ENCODE measurements at places on chromosomes 12 and 14. TPM values are rescaled to one million over a fixed set of nuclear protein-coding genes. Genes with fewer than 3 reads are reported as not detected.
A peak's percentile ranks its signal among the peaks of the same experiment; 100 is the strongest.

GRIN2B gene
- total RNA-seq, result 1.0 TPM

EML5 gene
- 1.3 TPM for total RNA-seq

LMNTD1 gene
- total RNA-seq, result not detected

AQP6 gene
- 0.21 TPM for total RNA-seq

ERBB3 gene
- 144 TPM for total RNA-seq

SNAPC1 gene
- 5.9 TPM for total RNA-seq

NRXN3 gene
- 2.5 TPM for total RNA-seq

TAS2R20 gene
- total RNA-seq, result 1.1 TPM

- H3K4me3 ChIP-seq, result no peak overlapping the region
- H3K36me3 ChIP-seq, result no peaks in the 10 kb centered on the region
- DNase-seq, result no peak
- no peaks in the 10 kb centered on the region for H3K27me3 ChIP-seq
Measured at GRCh38 chr14:93099196-93099595, 16.5 kb downstream of the ITPK1 start.

- no peaks in the 10 kb centered on the region for H3K27me3 ChIP-seq
- no peaks in the 10 kb centered on the region for H3K36me3 ChIP-seq
- H3K27ac ChIP-seq, result no peak overlapping the region
- H3K4me1 ChIP-seq, result no peaks in the 10 kb centered on the region
Measured at GRCh38 chr14:92425101-92425500, 88.5 kb upstream of the RIN3 start.

GRCh38 chr12:126083926-126084325 lies 1018.7 kb downstream of the AACS start:
- DNase-seq, result no peak
- H3K36me3 ChIP-seq, result peaks cover 4% of the 10 kb centered on the region
- no peak overlapping the region for H3K27ac ChIP-seq
- no peaks in the 10 kb centered on the region for H3K4me1 ChIP-seq

GRCh38 chr12:49832836-49833421 lies 4.7 kb upstream of the NCKAP5L start:
- no peaks in the 10 kb centered on the region for H3K36me3 ChIP-seq
- DNase-seq, result no peak
- H3K4me3 ChIP-seq, result no peak overlapping the region
- H3K27ac ChIP-seq, result no peak overlapping the region

GRCh38 chr14:105388110-105388951 lies 10.0 kb upstream of the TEX22 start:
- H3K27me3 ChIP-seq, result no peaks in the 10 kb centered on the region
- H3K4me3 ChIP-seq, result no peak overlapping the region
- H3K27ac ChIP-seq, result no peak overlapping the region

- DNase-seq, result no peak
- H3K36me3 ChIP-seq, result no peaks in the 10 kb centered on the region
- no peak overlapping the region for H3K27ac ChIP-seq
- no peak overlapping the region for H3K4me3 ChIP-seq
- H3K4me1 ChIP-seq, result no peaks in the 10 kb centered on the region
Measured at GRCh38 chr12:88493636-88494035, 86.6 kb downstream of the KITLG start.

DNA sequence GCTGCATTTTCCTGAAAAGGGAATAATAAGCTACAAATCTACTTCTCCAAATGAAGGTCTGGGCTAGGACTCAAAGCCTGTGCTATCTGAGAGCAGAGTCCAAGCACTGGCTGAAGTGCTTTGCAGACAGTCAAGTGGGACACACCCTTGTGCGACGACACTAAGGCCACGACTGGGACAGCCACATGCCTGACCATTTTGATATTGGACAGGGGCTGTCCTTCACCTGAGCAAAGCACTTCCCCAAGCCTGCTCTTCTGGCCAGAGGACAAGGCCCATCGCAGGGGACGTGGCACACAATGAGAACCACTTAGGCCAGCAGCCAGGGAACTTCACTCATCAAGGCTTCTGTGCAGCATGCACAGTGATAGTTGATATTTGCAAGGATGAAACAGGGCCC lies 71.4 kb downstream of the RBM19 start:
- H3K27me3 ChIP-seq, result no peaks in the 10 kb centered on the region
- H3K27ac ChIP-seq, result no peak overlapping the region

- no peaks in the 10 kb centered on the region for H3K36me3 ChIP-seq
- no peak for DNase-seq
- no peaks in the 10 kb centered on the region for H3K4me1 ChIP-seq
- H3K27ac ChIP-seq, result no peak overlapping the region
- H3K4me3 ChIP-seq, result no peak overlapping the region
- no peaks in the 10 kb centered on the region for H3K27me3 ChIP-seq
Measured at GRCh38 chr12:80846952-80847351, 90.8 kb downstream of the LIN7A start.

- no peak for DNase-seq
- H3K4me3 ChIP-seq, result no peak overlapping the region
- H3K27me3 ChIP-seq, result peaks cover 3% of the 10 kb centered on the region
Measured at GRCh38 chr12:128612150-128612850, 211.5 kb downstream of the SLC15A4 start.

GRCh38 chr12:50642035-50642451 lies 121.9 kb upstream of the ATF1 start:
- no peaks in the 10 kb centered on the region for H3K27me3 ChIP-seq
- H3K4me1 ChIP-seq, result peaks cover 5% of the 10 kb centered on the region
- no peaks in the 10 kb centered on the region for H3K36me3 ChIP-seq
- H3K27ac ChIP-seq, result no peak overlapping the region
- H3K4me3 ChIP-seq, result no peak overlapping the region

- no peaks in the 10 kb centered on the region for H3K4me1 ChIP-seq
- H3K27me3 ChIP-seq, result no peaks in the 10 kb centered on the region
- H3K27ac ChIP-seq, result no peak overlapping the region
- H3K36me3 ChIP-seq, result no peaks in the 10 kb centered on the region
- no peak overlapping the region for H3K4me3 ChIP-seq
- DNase-seq, result no peak
Measured at GRCh38 chr12:45669792-45670191, 59.7 kb upstream of the ARID2 start.

DNA sequence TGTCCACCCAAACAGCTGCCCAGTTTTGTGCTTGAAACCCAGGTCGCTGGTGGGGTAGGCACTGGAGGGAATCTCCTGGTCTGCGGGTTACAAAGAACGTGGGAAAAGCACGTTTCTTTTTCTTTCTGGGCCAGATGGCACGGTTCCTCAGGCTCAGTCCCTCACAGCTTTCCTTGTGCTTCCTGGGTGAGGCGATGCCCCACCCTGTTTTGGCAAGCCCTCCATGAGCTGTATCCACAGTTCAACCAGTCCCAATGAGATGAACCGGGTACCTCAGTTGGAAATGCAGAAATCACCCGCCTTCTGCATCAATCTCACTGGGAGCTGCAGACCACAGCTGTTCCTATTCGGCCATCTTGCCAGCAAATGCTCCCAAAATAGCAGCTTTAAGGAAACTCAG lies 51.4 kb upstream of the TMTC2 start:
- no peaks in the 10 kb centered on the region for H3K27me3 ChIP-seq
- H3K27ac ChIP-seq, result no peak overlapping the region
- peaks cover 6% of the 10 kb centered on the region for H3K36me3 ChIP-seq

GRCh38 chr14:85789506-85789905 lies 259.6 kb downstream of the FLRT2 start:
- no peaks in the 10 kb centered on the region for H3K27me3 ChIP-seq
- DNase-seq, result no peak
- H3K36me3 ChIP-seq, result no peaks in the 10 kb centered on the region
- peaks cover 20% of the 10 kb centered on the region for H3K4me1 ChIP-seq
- no peak overlapping the region for H3K27ac ChIP-seq

DNA sequence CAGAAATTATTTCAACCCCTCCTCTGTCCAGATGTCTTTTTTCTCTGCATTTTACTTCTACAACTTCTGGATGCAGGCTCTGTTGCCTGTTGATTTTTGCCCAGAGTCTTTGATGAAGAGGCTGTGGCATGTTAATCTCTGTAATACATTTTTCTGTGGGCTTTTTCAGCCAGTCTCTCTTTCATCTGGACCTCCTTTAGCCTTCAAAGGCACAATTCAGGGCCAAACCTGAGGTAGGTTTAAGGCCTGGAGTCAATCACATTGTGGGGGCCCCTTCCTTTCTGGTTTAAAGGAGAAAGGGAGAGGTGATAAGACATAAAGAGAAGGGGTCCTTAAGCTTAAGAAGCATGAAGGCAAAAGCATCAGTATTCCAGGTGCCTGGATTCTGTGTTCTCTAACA lies 553.7 kb downstream of the FLRT2 start:
- H3K27me3 ChIP-seq, result no peaks in the 10 kb centered on the region
- H3K4me3 ChIP-seq, result no peak overlapping the region
- no peak for DNase-seq

DNA sequence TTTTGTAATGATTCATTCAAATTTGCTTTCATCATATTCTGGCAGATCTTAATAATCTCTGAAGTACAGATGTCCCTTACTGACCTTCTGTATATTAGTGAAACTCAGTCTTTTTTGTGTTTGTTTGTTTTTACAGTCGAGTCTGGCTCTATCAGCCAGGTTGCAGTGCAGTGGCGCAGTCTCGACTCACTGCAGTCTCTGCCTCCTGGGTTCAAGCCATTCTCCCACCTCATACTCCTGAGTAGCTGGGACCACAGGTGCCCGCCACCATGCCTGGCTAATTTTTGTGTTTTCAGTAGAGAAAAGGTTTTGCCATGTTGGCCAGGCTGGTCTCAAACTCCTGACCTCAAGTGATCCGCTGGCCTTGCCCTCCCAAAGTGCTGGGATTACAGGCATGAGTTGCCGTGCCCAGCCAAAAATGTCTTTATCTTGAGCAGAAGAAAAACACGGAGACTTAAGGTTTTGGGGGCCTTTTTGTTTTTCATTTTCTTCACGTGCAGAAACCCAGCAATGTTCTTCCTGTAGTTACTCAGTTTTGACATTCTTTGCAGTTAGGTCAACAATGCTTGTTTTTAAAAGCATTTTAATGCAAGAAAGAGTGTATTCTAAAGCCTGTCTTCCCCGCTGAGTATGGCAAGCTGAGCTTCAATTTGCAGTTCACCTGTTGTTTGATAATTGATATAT lies 79.5 kb downstream of the FAR2 start:
- H3K4me1 ChIP-seq, result no peaks in the 10 kb centered on the region
- no peaks in the 10 kb centered on the region for H3K36me3 ChIP-seq
- H3K27me3 ChIP-seq, result no peaks in the 10 kb centered on the region
- DNase-seq, result no peak
- no peak overlapping the region for H3K27ac ChIP-seq
- H3K4me3 ChIP-seq, result no peak overlapping the region

DNA sequence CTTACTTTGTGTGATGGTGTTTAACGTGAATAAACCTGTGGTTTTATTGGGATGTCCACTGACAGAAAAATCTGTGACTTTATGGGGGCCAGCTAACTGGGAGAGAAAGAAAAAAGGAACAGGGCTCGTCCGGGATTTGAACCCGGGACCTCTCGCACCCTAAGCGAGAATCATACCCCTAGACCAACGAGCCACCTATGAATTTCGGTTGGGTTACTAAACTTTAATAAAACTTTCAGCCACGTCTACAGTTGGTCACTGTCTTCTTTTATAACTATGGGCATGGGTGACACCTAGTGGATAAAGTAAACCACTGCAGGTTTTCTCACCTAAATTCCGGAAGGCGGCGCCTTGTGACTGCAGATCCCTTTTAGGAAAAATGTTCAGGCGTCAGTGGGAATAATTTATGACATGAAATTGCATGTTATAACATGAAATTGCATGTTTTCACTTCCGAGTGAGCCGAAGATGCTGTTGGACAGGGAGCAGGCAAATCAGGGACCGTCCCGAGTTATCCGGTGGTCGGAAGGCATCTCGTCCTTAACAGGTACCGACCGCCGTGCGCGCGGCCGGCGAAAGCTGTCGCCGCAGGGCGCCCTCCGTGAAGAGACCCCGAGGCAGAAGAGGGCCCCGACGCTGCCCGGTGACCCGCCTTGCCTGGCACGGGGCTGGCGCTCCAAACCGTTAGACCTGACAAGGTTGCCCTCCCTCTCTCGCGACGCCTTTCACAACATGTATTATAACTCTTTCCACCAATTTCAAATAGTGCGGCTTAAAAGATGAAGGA lies 18.2 kb upstream of the RNASE12 start:
- no peak overlapping the region for H3K4me3 ChIP-seq
- H3K4me1 ChIP-seq, result peaks cover 1% of the 10 kb centered on the region
- peak; percentile 71 for DNase-seq
- H3K27ac ChIP-seq, result no peak overlapping the region

GRCh38 chr14:96095058-96095457 lies 55.9 kb downstream of the C14orf132 start:
- no peak overlapping the region for H3K4me3 ChIP-seq
- H3K36me3 ChIP-seq, result peaks cover 3% of the 10 kb centered on the region
- no peaks in the 10 kb centered on the region for H3K4me1 ChIP-seq
- no peaks in the 10 kb centered on the region for H3K27me3 ChIP-seq

DNA sequence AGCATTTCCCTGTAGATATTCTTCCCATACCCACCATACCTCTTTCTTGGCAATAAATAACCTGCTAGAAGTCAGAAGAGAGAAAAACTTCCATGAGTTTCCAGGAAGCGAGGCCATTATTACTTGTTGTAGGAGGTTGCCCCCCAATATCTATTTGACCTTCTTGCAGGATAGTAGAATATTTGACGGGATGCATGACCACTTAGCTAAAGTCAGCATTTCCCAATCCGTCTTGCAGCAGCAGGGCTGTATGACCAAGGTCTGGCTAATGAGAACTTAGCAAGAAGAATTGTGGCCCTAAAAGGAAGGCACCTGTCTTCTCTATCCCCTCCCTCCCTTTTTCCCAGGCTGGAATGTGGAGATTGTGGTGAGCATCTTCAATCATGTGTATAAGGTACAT lies 51.5 kb downstream of the NINJ2 start:
- no peak for DNase-seq
- H3K36me3 ChIP-seq, result no peaks in the 10 kb centered on the region
- no peak overlapping the region for H3K4me3 ChIP-seq
- no peaks in the 10 kb centered on the region for H3K27me3 ChIP-seq

GRCh38 chr12:130427381-130427887 lies 89.7 kb downstream of the PIWIL1 start:
- no peak overlapping the region for H3K27ac ChIP-seq
- peaks cover 25% of the 10 kb centered on the region for H3K4me1 ChIP-seq
- DNase-seq, result no peak
- no peak overlapping the region for H3K4me3 ChIP-seq
- H3K36me3 ChIP-seq, result peaks cover 2% of the 10 kb centered on the region
- no peaks in the 10 kb centered on the region for H3K27me3 ChIP-seq

DNA sequence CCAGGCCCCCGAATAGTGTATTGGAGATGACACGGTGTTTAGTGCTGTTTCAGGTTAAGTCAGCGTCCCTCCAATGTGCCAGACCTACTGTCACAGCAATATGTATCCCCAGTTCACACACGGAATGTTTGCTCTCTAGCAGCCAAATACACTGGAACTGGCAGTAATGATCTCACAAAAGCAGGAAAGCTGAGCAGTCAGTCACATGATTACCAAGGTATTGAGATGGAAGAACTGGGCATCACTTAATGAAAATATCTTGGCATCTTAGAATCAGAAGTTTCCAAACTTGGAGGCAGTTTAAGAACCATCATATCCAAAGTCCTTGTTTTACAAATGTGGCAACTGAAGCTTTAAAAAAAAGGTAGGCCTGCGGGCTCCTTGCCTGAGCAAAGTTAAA lies 23.3 kb downstream of the NINJ2 start:
- no peaks in the 10 kb centered on the region for H3K36me3 ChIP-seq
- no peak for DNase-seq
- no peak overlapping the region for H3K27ac ChIP-seq
- H3K27me3 ChIP-seq, result no peaks in the 10 kb centered on the region

GRCh38 chr12:6778217-6778573 lies 5.9 kb downstream of the LAG3 start:
- peaks cover 20% of the 10 kb centered on the region for H3K27me3 ChIP-seq
- peaks cover 11% of the 10 kb centered on the region for H3K36me3 ChIP-seq
- peaks cover 25% of the 10 kb centered on the region for H3K4me1 ChIP-seq
- no peak for DNase-seq
